ENCODE measurements at places on chromosomes 13 and 19.
A peak's percentile ranks its signal among the peaks of the same experiment; 100 is the strongest.

DNA sequence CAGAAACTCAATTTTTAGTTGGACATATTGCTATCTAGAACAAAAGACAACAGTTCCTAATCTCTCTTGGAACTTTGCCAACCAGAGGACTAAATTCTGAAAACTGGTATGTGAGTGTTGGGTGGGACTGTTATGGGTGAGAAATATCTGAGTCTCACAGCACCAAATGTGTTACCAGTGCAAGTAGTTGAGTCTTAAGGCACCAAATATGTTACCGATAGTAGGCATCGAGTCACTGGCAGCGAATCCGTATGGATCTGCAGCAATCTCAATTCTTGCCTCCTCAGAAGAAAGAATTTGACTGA, 575.2 kb downstream of the DACH1 start:
- no peak overlapping the region for H3K27ac ChIP-seq
- DNase-seq: no peak
- H3K4me3 ChIP-seq: no peak overlapping the region

DNA sequence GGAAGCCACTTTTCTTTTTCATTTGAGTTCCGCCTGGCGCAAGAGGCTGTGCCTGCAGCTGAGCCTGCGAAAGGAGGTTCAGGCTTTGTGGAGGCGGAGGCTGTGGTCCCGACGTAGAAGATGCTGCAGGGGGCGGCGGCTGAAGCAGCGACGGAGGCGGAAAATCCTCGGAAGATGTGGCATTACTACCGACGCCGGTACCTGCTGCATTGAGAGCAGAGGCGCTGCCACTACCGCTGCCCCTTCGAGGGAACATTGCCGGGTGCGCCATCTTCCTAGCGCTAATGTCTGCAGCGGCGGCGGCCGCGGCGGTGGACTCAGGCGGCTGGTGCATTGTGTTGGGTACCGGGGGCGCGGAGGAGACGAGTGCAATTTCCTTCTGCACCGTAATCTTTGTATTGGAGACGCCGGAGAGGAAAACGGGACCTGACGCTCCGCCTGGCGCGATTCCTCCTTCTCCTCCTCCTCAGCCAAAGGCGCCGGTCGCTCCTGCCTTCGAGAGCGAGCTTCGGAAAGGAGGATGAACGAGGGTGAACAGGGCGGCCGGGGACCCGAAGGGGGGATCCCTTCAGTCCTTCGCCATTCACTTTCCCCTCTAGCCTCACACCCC, at the start of gene TSC22D1:
TSC22D1 (minus strand) TSS at position 590 of the 610 bp plus-strand sequence; CDS start at position 334, 256 bp downstream.
- H3K27ac ChIP-seq: peak within 1 kb of the TSS; percentile 99
- no peak for DNase-seq
- peaks cover 32% of the 10 kb centered on the region for H3K4me1 ChIP-seq

DNA sequence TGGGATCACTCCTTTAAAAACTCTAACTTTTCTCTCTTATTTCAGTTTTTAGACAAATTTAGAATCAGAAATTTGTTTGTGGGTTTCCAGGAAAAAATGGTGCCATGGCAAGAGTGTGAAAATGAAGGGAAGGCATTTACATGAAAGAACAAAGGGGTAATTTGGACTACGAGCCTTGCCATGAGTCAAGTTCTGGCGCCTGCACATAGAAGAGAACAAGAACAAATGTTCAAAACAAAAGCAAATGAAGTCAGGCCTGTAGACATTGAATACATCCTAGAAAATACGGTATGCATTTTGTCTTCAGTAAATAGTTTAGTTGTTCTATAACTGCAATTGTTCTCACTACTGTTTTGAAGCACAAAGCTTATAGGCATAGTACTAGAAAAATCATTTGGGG, 1390.5 kb downstream of the EFNB2 start:
- no peak overlapping the region for H3K27ac ChIP-seq
- DNase-seq: no peak
- H3K4me1 ChIP-seq: no peaks in the 10 kb centered on the region
- no peaks in the 10 kb centered on the region for H3K36me3 ChIP-seq

- no peak overlapping the region for H3K4me3 ChIP-seq
- no peaks in the 10 kb centered on the region for H3K27me3 ChIP-seq
- peaks cover 6% of the 10 kb centered on the region for H3K36me3 ChIP-seq
- no peak for DNase-seq
- H3K27ac ChIP-seq: no peak overlapping the region
- peaks cover 7% of the 10 kb centered on the region for H3K4me1 ChIP-seq
These were observed 64.1 kb downstream of the TPT1 start for GRCh38 chr13:45276913-45277312.

- no peak for DNase-seq
- no peaks in the 10 kb centered on the region for H3K4me1 ChIP-seq
- no peaks in the 10 kb centered on the region for H3K27me3 ChIP-seq
- no peak overlapping the region for H3K27ac ChIP-seq
These were observed 10.0 kb downstream of the SLC7A9 start for GRCh38 chr19:32859591-32859990.

DNA sequence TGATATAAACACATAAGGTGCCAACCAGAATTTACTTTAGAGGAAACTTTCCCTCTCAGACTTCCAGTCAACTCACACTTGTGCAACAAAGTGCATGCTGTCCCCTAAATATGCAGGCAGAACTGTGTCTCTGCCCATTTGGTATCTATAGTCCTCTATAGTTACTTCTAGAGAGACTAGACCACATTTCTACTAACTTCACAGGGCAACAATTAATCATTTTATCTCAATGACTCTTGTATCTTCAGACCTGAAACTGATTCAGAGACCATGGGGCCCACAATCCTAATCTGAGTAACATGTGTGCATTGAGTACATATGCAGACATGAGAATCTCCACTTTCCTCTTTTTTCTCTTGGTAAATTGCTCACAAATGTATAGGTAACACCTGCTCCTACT, 158.1 kb downstream of the ZNF486 start:
- H3K4me3 ChIP-seq: no peak overlapping the region
- no peaks in the 10 kb centered on the region for H3K4me1 ChIP-seq
- no peak overlapping the region for H3K27ac ChIP-seq
- DNase-seq: no peak
- no peaks in the 10 kb centered on the region for H3K27me3 ChIP-seq
- H3K36me3 ChIP-seq: no peaks in the 10 kb centered on the region

DNA sequence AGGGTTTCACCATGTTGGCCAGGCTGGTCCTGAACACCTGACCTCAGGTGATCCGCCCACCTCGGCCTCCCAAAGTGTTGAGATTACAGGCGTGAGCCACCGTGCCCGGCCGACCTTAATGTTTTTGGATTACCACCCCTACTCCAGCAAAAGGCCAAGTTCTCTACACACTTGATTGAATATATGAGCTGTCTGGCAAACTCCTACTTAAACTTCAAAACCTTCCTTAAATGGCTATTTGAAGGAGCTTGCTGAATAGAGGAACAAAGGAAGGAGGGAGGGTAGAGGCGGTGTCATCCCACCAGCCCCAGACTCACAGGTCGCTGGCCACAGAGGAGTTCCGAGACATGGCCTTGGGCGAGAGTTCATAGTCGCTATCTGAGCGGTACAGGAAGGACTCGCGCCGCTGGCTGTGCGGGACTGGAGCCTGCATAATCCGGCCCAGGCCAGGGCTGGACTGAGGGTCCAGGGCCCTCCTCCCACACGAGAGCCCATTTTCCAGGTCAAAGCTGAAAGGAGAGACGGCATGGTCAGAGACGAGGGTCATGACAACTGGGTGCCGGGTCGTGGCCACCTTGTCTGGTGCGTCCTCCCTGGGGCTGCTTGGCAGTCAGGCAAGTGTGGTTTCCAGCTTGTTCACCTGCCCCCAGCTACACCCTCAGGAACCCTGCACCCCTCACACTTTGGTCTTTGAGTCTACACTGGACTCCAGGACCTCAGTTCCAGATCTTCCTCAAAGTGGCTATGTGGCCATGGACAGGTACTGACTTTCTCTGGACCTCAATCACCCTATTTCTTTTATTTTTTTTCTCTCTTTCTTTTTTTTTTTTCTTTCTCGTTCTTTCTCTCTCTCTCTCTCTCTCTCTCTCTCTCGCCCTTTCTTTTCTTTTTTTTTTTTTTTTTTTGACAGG, 4.2 kb downstream of the PDE4C start:
- DNase-seq: no peak
- no peak overlapping the region for H3K4me3 ChIP-seq
- H3K36me3 ChIP-seq: no peaks in the 10 kb centered on the region
- no peak overlapping the region for H3K27ac ChIP-seq

DNA sequence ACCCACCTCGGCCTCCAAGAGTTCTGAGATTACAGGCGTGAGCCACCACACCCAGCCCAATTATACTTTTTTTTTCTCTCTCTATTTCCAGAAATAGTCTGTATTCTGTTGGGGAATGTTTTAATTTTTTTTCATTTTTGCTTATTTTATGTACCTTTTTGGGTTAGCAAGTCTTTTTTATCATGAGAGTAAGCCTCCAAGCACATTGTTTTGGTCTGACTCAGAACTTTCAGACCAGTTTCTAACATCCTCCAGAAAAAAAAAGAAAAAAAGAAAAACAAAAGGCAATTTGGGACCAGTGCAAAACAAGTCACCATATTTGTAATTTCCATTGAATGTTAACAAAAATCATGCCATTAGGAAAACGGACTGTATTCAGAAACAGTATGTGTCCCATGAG, 1465.5 kb downstream of the SLITRK5 start:
- H3K27me3 ChIP-seq: no peaks in the 10 kb centered on the region
- no peak overlapping the region for H3K4me3 ChIP-seq
- no peak overlapping the region for H3K27ac ChIP-seq

- no peak overlapping the region for H3K27ac ChIP-seq
- no peak overlapping the region for H3K4me3 ChIP-seq
- peaks cover 14% of the 10 kb centered on the region for H3K36me3 ChIP-seq
- H3K4me1 ChIP-seq: peaks cover 35% of the 10 kb centered on the region
- no peaks in the 10 kb centered on the region for H3K27me3 ChIP-seq
These were observed 3.8 kb downstream of the BLVRB start for GRCh38 chr19:40461669-40462221.

- no peaks in the 10 kb centered on the region for H3K27me3 ChIP-seq
- no peak for DNase-seq
- peak overlapping the region; percentile 76 for H3K4me3 ChIP-seq
- H3K36me3 ChIP-seq: no peaks in the 10 kb centered on the region
- H3K27ac ChIP-seq: peak overlapping the region; percentile 45
These were observed 710 bp upstream of the BTBD2 start for GRCh38 chr19:2016041-2016807.
